ENCODE measurements at places on chromosomes 7 and 10.

DNA sequence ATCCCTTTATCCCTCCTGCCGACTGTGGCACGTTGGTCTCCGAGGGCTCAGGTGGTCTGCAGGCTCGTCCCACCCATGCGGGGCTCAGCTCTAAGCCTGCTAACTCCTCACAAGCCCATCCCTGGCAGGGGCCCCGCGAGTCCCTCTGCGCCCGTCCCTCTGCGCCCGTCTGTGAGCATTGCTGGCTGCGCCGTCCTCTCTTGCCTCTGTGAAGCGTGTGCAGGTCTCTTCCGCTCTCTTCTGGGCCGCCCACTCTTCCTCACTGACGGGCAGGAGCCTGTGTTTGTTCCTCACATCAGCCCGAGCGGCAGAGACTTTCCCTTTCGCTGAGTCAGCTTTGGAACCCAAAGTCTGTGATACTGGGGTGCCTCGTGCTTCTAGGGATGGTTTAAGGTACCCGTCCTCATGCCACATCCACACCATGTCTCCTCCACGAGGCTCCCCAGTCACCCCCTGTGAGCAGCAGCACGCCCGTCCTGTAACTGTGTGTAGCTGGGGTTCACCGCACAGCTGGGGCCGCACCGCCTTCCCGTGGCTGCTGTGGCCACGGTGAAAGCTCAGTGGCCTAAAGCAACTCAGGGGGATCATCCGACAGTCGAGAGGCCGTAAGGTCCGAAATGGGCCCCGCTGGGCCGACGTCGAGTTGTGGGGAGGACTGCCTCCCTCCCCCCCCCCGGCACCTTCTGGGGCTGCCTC is 35.5 kb downstream of the ADGRA1 start:
- no peak for DNase-seq

DNA sequence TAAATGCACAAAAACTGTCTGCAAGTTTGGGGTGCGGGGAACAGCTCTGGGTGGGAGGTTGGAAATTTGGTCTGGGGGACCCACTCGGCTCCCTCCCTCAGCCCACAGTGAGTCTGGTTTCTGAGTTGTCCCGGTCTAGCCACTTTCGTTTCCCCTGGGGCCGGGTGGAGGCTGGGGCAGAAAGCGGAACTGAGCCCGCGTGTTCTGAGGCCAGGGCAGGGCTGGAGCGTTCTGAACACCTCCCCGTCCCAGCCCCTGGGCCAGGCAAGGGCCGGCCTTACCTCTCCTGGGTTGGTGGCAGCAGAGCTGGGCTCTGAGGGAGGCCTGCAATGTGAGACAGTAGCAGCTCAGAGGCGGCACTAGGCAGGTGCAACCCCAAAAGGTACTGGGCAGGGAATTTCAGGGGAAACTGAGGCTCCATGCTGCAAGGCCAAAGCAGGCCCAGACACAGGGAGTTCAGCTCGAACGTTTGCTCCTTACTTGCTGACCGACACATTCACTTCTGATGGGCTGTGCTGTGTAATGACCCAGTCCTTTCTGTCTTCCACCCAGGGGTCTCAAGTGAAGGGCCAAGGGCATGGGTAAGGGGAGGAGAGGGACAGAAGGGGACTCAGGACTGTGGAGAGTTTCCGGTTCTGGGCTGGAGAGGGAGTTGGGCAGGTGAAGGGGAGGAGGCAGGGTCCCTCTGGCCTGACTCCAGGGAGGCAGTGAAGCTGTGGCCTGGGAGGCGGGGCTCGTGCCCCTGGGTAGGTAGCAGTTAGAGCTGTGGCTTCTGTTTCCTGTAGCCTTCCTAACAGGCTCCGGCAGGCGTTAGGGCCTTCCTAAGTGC is 3.0 kb downstream of the IRF5 start:
- DNase-seq = peak; percentile 30

DNA sequence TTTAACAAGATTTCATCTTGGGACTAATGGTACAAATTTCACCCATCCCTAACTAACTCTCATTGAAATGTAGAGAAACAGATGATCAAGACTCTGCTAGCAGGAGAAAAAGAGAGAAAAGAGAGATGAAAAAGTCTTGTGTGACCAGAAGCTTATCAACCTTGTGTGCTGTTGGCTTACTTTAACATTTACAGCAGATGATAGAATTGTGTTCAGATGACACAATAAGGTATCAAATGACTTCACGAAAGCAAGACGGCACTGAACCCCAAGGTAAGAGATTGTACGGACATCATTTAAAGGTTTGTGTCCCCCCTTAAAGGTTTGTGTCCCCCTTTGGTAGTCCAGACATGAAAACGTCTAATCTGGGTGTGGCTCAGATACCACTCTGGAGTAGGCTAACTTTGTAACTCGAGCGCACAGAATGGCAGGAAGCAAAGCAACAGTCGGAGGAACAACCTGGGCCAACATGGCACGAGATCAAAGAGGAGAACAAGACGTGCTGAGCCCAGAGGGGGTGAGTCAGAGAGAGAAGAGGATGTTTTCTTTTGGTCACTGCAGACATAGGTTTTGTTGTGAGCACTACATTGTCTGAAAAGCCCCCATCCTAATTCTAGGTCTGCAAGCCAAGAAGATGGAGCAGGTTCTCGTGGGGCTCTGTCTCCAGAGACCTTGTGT is 10.4 kb upstream of the LMBR1 start:
- DNase-seq = peak; percentile 37

- DNase-seq = peak; percentile 82
Observed at GRCh38 chr7:138875794-138876193, 77.8 kb upstream of the ATP6V0A4 start.

GRCh38 chr10:8404721-8405120 is 350.2 kb downstream of the GATA3 start:
- DNase-seq = peak; percentile 83

DNA sequence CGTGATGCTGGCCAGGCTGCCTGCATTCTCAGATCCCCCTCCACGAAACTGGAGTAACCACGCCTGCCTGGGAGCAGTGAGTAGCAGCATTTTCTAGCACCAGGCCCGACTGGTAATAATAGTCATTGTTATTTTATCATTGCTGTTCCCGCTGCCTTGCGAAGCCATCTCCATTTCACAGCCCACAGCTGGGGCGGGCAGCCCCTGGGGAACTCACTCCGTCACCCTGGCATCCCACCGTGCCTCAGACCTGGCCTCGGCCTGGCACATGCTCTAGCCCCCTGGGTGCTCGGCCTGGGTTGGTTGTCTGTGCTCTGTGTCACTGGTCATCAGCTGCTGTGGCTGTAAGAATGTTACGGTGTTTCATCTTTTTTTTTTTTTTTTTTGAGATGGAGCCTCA is 57.7 kb upstream of the SH2B2 start:
- no peak for DNase-seq

GRCh38 chr10:102072673-102073527 is 7.8 kb downstream of the HPS6 start:
- peak; percentile 86 for DNase-seq

- DNase-seq = no peak
Observed at GRCh38 chr7:79317728-79318127, 135.7 kb downstream of the MAGI2 start.

GRCh38 chr7:103063895-103064294 is 10.7 kb downstream of the FBXL13 start:
- no peak for DNase-seq

DNA sequence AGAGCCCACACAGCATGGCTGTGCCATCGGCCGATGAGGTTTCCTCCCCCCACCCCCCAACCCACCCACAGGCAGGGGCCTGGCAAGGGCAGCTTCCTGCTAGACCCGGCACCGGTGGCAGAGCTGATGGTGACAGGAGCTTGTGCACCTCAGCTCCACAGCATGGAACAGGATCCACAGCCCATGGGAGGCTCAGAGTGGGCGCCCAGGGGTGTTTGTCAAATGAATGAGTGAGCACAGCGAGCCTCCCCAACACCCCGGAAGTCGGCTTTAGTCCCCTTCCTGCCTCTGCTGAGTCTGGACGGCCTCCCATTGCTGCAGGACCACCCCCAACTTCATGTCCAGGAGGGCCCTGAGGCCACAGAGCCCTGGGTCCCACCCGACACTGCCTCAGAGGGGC is 68.9 kb downstream of the PDGFA start:
- DNase-seq = no peak

DNA sequence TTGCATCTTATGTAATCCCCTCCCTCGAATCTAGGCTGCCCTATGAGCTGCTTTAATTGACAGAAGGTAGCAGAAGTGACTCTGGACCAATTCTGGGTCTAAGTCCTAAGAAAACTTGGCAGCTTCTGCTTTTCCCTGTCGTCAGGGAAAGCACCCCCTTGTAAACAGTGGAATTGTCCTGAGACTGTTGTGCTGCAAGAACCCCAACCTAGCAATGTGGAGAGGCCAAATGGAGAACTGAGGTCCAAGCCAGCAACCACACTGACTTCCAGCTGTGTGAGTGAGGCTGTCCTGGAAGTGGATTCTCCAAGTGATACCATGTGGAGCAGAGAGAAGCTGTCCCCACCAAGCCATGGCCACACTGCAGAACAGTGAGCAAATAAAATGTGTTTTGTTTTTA is 75.5 kb downstream of the ARHGAP22 start:
- no peak for DNase-seq

DNA sequence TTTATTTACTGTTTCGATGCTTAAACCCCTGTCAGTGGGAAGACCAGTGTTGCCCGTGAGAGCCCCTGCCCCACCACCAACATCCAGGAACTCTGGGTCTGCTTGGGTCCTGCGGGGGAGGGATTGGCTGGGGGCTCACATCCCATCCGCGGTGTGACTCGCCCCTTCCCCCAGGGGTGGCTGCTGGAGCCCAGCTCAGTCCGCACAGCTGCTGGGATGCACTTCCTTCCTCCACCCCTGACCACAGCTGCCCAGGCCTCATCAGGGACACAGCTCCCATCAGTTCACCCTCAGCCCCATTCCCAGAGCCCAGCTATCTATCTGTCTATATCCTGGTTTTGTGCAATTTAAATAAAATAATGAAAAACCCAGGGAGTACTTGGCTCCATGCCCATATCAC is 54.5 kb downstream of the JAKMIP3 start:
- DNase-seq = no peak

- no peak for DNase-seq
Observed at GRCh38 chr7:128165927-128166420, 75.1 kb upstream of the LEP start.

GRCh38 chr7:84102213-84102612 is 92.4 kb downstream of the SEMA3A start:
- no peak for DNase-seq

DNA sequence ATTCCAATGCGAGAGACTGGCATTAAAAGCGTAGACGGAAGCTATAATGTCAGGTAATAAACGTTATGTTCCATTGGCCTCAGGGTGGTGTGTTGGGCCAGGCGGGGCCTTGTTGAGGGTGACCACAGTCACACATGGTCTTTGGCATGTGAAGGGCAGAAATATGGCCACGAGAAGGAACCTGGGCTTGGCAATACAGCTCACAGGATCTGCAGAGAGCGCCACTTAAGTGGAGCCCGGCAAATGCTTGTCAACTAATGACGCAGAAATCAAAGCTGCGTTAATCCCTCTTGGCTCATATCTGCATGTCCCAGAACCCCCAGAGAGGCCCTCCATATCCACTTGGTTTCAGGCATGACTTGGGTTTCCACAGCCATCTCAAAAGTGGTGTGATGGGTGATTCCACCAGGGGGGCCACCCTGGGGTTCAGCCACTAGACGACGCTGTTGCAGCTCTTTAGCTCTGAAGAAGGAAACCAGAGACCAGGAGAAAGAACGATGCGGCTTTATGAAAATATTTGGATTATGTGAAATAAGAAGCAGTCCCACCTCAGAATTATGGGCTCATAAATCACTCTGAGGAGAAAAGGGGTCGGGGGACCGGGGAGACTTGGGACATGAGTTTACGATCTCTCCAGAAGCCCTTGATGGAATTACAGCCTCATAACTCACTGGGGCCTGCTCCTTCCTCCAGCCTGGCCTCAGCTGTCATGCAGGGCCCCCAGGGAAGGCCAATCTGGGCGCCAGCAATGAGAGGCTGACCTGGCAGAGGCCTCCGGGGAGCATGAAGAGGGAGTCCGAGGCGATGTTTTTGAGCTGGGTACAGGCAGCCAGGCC is 462.5 kb downstream of the PLXNA4 start:
- no peak for DNase-seq

- no peak for DNase-seq
Observed at GRCh38 chr10:115975506-115975905, 297.5 kb downstream of the GFRA1 start.

- no peak for DNase-seq
Observed at GRCh38 chr10:96789571-96790108, 42.5 kb upstream of the LCOR start.

DNA sequence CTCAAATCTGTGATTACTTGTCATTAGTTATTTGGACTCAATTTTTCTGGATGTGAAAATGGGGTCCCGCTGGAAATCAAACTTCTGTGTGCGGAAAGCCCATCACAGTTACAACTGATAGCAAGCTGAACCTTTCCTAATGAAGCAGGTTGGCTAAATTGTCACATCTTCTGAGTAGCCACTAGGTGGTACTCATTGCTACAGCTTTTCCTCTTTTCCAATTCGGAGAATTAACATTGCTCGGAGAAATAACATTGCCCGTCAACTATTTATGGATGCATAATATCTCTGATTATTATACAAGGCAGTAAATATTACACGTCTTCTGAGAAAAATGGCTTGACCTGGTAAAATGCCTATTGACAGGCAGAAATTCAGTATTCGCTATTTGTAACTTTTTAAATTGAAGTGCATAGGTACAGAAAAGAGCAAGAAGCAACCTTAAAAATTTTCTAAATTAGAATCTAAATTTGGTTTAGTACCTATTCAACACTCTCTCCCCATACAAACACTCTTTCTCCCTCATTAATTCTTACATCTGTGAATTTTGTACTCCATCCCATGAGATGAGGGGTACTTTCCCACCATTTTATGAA is 17.3 kb upstream of the BLOC1S2 start:
- DNase-seq = no peak

- no peak for DNase-seq
Observed at GRCh38 chr7:7924303-7924702, 44.3 kb upstream of the GLCCI1 start.

DNA sequence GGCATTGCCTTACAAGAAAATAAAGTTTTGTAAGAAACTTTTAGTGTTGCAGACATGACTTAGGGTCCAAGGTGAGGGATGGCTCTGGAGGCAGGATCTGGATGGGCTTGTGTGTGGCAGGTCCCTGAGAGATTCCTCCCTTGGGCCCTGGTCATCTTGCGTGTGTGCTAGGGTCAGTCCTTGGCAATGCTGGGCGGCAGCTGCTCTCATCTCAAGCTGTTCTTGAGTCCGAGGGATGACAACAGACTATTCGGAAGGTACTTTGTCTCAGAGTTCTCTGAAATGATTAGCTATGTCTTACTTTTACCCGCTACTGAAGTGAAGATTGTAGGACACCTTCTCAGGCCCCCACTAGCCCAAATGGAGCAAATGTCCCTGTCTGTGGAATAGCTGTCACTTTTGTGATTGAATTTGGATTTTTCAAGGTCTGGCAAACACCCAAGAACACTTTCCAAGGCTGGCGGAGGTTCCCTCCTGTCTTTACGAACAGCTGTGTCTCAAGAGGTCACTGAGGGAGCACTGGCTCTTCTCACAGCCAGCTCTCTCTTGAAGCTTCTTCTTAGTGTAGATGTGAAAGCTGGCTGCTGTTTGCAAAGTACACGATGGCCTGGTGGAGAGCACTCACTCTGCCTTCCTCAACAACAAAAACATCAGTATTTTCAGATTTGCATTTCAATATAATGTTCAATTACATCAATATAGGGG is 253.6 kb downstream of the STK31 start:
- no peak for DNase-seq

All from activated CD4-positive, alpha-beta T cell treated with anti-CD3 and anti-CD28 coated beads, Interleukin-2, amount 10 ng/mL, durations not matched to agents 7 days and 5 days (primary cell).